ENCODE measurements at places on chromosomes 11 and 22. TPM values are rescaled to one million over a fixed set of nuclear protein-coding genes. Genes with fewer than 3 reads are reported as not detected.

The CALCA gene
- 0.29 TPM for total RNA-seq

The IGSF22 gene
- total RNA-seq = 0.35 TPM

The RELA gene
- total RNA-seq = 48.8 TPM

The OR8H2 gene
- total RNA-seq = not detected

The STX3 gene
- total RNA-seq = 37.7 TPM

The MPEG1 gene
- not detected for total RNA-seq

Data from H9 (cell line).